ENCODE measurements at places on chromosomes 16 and 17.

DNA sequence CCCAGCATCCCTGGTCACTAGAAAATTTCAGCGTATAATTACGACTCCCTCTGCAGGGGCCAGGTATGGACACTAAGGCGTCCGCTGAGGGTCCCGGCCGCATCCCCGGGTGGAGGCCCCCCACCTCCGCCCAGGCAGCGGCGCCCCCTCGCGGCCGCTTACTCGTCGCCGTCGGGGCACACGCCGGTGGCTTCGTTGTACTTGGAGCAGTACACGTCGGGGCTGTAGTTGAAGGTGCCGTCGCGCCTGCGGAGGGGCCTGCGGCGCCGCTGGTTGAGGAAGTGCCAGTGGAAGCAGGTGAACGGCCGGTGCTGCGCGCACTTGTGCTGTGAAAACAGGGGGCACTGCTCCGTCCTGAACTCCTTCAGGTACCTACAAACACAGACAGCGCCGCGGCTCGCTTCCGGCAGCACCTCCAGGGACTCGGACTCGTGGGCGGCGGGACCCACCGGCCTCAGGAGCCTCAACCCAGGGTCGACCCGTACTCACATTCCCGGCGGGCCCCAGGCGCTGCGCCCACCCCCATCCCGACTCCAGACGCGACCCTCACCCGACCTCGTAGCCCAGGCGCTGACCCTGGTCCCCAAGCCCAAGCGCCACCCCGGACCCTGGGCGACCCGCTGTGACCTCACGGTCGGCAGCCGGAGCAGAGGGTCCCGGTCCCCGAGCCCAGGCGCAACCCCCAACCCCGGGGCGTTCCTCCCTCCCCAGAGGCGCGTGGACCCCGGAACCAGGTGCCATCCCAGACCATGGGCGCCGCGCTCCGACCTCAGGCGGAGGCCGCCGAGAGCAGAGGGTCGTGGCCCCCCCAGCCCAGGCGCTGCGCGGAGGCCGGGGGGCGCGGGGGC, 596 bp downstream of the UNKL start:
- DNase-seq: peak; percentile 80

- DNase-seq: no peak
These were observed 6.3 kb upstream of the RAB37 start for GRCh38 chr17:74730491-74731346.

DNA sequence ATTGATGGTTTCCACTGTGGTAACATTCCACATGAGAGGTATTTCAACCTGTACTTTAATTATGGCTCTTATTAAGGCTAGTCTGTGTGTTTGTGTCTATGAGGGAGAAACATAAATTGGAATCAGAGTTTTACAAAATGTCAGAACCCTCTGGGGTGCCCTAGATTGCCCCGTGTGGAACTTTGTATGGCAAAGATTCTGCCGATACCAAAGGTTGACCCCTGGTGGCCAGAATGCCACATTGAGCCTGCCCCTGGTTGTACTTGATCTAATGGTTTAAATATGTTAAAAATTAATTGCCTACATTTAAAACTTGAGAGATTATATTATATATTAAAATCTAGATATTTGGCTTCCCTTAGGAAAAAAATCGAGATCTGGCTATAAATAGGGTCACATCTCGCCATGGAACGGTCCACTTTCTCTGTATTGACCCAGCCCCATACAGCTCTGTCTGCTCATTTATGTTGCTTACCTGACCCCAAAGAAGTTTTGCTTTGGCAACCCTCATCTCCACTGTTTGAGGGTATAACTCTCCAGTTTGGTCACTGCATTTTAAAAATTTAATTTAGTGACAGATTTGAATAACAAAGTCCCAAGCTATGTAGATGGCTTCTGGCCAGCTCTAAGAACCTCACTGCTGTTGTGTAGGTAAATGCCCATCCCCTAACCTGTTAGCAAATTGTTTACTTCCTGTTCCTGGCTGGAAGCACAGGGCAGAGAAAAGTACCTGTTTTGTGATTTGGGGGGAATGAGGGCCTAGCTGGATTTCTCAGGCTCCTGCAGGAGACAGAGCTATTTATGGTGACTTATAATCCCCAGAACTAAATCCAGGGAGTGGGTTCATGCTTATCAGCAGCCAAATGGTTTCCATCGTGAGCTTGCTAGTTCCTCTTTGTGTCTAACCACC, 95.0 kb downstream of the PLCG2 start:
- peak; percentile 37 for DNase-seq

GRCh38 chr17:7582396-7583252, 1.0 kb upstream of the MPDU1 start:
- no peak for DNase-seq

DNA sequence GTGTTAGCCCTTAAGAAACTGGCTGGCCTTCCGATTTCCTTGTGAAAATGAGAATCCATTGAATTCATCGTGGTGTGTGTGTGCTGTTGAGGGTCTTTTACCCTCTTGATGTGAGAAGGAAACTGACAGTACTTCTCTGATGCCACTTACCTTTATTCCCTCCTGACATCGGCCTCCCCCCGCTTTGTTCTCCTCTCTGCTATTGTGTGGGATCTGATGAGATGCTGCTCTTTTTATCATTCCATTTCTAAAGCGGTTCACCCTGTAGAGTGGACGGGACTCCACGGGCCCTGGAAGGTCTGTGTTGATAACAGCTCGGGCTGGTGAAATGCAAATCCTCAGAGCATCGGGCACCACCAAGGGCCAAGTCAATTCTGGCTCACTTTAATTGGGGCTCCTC, 69.8 kb downstream of the MARCHF10 start:
- no peak for DNase-seq

- DNase-seq: no peak
These were observed 24.5 kb downstream of the PEMT start for GRCh38 chr17:17566896-17567513.

- DNase-seq: no peak
These were observed 2.9 kb upstream of the FLCN start for GRCh38 chr17:17239832-17240231.

GRCh38 chr17:7495906-7496434, 11.8 kb downstream of the POLR2A start:
- no peak for DNase-seq

DNA sequence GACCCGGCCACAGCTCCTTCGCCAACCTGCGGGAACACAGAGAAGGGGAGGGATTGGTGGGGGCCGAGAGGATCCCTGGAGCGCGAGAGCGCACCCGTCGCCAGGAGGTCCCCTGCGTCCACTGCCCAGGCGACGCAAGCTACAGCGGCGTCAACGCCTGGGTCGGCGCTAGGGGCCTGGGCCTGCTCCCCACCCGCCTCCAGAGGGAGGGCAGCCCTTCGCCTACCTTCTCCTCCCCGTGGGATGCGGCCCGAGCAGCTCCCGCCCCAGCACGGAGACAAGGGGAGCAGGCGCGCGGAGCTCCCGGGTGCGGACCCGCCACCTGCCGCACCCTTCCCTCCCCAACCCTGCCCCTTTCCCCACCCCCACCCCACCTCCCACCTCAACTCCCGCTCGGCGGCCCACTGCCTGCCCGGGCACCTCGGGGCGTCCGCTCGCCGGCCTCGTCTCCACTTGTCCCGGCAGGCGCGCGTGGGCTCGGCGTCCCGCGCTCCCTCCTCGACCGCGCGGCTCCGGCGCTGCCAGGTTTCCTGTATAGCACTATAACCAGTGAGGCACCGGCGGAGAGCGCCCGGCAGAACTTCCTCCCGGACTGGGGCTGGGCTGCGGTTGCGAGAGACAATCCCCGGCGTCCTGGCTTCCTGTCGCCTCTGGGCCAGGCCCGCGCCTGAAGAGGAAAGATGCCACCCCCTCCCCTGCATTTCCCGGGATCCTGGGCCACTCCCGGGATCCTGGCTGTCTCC, 119.1 kb upstream of the SMURF2 start:
- DNase-seq: no peak

DNA sequence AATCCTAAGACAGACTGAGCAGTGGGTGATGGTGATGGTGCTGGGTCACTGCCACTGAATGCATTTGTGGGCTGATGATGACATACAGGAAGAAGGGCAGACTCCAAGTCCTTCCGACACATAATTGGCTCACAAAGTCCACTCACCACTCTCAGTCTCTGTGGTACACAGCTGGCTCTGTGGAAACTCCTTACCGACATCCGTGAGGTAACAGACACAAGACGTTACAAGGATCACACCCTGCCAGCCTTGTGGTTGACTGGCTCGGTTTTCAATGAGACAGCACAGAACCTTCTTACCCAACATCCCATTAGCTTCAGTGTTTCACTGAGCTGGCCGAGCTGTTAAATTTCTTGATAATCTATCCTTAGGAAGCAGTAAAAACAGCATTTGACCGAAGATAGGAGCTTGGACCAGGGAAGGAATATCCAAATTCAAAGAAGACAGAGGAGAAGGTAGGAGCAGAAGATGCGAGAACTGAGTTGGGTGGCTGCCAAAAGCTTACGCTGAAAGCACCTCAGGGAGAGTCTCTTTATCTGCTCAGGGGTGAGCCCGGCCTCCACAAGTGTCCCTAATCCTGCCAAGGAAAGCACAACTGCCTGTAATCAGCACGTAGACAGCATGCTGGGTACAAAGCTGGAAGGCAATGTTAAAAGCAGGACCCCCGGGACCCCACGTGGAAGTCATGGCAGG, 5.5 kb upstream of the MXRA7 start:
- DNase-seq: no peak

DNA sequence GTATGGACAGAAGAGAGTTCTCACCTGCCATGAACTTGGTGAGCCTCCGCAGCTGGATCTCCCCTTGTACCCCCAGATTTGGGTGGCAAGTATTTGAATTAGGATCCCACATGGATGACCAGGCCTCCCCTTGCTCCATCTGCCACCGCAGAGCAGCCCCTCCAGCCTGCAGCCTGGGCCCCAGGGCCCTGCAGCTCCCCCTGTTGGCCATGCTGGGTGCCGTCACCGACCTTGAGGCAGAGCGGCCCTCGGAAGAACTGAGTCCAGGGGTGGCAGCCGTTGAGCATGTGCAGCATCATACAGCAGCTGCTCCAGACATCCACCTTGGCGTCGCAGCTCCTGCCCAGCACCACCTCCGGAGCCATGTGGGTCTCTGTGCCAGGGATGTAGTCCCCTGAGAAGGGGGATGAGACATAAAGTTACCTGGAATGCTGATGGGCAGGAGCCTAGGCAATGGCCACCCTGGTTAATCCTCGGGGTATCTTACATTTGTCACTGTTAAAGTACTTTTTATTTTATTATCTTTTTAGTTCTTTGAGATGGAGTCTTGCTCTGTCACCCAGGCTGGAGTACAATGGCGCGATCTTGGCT, 9.0 kb upstream of the SPATA32 start:
- DNase-seq: peak; percentile 60

- DNase-seq: no peak
These were observed 16.3 kb downstream of the CFDP1 start for GRCh38 chr16:75416904-75417565.

DNA sequence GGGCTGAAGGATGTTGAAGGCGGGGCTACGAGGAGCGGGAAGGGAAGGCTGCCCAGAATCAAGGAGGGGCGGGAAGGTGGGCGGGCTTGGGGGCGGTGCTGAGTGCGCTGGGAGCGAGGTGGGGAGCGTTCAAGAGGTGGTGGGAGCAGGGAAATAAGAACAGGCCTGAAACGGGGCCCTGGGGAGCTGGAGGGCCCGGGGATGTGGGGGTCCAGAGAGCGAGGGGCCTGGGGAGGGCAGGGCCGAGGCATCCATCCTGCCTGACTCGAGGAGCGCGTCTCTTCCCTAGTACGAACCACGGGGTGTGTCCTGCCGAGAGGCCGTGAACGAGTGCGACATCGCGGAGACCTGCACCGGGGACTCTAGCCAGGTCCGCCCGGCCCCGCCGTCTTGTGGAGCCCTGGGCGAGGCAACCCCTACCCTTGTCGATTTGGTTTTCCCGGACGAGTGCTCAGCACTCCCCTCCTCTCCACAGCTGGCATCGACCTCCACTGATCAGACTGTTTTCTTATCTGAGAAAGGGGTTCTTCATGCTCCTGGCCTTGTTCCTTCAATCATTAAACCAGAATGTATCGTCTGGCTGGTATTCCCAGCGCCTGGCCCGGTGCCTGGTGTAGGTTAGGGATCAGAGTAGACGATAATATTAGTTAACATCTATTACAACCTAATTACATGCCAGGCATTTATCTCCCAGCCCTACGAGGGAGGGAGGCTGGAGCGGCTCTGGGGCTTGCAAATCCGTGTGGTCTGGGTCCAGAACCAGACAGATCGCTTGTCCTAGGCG, 17.2 kb downstream of the ADAM11 start:
- peak; percentile 89 for DNase-seq

- no peak for DNase-seq
These were observed 27.2 kb downstream of the MARCHF10 start for GRCh38 chr17:62780951-62781350.

GRCh38 chr17:80123791-80124190, 22.4 kb downstream of the GAA start:
- DNase-seq: no peak

DNA sequence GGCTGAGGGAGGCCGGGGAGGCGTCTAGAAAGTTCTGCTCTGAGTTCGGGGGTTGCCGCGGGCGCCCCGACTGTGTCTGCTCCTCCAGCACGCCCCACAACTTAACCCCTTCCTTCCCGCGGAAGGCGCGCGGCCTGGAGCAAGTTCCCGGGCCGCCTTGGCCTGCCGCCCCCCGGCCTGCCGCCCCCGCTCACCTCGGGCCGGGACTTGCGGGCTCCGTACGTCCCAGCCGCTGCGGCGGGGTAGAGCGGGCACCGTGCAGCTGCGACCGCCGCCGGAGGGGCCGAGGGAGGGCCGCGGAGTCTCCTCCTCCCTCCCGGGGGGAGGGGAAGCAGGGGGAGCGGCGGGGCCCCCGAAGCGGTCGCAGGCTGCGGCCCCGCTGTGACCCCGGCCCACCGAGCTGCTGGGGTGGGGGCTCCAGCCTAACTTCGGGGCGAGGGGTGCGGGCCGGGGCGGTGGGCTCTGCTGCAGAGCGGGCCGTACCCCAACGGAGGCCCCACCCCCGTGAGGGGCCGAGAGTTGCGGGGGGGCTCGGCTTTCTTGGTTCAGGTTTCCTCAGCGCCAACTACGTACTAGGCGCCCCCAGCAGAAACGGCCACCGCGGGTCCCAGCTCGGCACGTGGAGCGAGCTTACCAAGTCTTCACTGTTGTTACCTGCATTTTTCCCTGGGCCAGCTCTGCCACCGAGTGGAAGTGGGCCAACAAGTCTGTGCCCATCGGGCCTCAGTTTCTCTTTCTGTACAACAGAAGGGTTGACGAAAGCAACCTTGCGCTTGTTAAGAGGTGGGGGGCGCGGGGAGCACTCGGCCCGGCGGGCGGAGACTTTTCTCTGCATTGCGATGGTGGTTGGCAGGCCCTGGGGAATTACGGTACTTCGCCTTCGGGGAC, at the start of gene CCDC102A:
Gene CCDC102A, minus strand, starts transcription at position 266 of the 888 bp plus-strand sequence. CDS start 7,394 bp downstream, outside the sequence.
- DNase-seq: no peak

DNA sequence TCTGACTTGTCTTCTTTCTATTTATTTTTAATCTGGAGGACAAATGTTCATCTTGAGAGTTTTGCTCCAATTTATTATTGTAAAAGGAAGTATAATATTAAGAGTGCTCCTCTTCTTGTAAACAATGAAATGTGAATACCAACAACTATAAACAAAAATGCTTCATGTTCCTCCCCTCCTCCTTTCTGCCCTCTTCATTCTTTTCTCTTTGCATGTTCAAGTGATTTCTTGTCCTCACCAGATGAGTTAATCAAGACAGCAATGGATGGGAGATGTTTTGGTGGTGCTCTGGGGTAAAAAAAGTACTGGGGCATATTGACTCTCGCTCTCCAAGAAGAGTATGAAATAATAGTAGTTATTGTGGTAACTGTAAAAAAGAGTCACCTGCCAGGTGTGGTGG, 24.3 kb downstream of the ITGB3 start:
- DNase-seq: no peak

Data from activated CD4-positive, CD25-positive, alpha-beta regulatory T cell treated with anti-CD3 and anti-CD28 coated beads, Interleukin-2, amount 50 U/mL, for 72 hours (primary cell).